Right cardiac atrium (tissue), 5 donors: ENCODE measurements at places on chromosomes 3 and 15. TPM values are rescaled to one million over a fixed set of nuclear protein-coding genes. Genes with fewer than 3 reads are reported as not detected.

GRCh38 chr3:186162221-186162620, 53.3 kb upstream of the ETV5 start:
- DNase-seq = no peak

DNA sequence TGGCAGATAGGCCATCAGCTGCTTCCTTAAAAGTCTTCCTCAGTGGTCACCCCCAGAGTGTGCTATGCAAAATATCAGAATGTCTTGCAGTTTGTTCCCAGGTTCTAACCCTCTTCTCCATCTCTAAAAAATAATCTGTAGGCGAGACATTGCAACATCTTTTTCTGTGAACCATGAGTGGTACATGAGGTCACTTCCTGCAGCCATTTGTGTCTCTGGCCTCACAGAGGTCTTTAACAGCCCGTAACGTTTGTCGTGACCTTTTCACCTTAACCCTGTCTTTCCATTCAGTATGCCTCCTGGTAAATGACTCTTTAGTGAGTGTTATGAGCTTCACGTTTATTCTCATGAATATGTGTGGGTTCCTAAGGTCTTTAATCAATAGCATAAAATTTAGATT, 145.4 kb downstream of the KLHL25 start:
- no peak for DNase-seq

DNA sequence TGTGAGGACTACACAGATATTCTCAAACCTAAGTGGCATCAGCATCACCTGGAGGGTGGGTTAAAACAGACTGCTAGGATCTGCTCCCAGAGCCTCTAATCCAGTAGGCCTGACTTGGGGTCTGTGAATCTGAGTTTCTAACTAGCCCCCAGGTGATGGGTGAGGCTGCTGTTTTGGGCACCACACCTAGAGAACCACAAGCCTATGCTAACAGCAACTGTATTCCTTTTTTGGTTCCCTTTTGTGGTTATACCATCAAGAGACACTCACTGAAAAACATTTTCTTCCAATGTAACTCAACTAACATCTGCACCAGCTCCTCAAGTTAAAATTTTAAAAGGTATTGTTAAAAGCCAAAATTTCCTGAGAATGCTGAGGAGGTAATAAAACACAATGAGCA, 16.0 kb downstream of the WDR82 start:
- DNase-seq = no peak

GRCh38 chr15:25880411-25880810, 17.3 kb upstream of the ATP10A start:
- no peak for DNase-seq

DNA sequence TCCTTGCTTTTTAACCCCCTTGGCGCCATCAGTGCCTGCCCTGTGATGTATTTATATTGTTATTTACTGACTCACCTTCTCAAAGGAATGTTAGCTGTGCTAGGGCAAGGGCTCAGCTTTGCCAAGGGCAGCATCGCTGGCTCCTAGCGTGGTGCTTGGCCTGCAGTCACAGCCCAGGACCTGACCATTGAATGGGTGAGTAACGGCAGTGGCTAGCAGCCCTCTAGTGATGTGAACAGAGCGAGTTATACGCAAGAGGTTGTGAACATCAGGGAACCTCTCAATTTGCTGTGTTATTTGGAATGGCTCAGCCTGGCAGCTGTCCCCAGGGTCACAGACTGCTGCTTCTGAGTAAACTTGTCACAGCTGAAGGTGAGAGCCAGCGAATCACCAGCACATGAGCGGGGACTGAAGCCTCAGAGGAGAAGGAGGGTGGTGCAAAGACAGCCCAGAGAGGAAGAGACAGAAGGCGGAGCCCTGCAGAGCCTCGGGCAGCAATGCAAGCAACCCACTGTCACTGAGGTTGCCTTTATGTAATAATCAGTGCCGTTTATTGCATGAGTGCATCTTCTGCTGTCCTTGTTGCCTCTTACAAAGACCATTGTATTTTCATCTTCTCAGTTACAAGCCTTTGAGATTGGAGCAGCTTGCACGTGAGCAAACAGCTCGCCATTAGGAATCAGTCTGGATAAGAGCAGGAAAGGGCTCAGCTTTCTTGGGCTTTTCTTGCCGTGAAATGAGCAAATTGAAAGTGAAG, 158.3 kb downstream of the SLCO3A1 start:
- DNase-seq = peak; percentile 46

GRCh38 chr3:172261054-172261453, 187.2 kb downstream of the GHSR start:
- DNase-seq = no peak

Gene NUP210
- 5.9 TPM for total RNA-seq

Gene GOLGA8T
- total RNA-seq = 2.6 TPM

DNA sequence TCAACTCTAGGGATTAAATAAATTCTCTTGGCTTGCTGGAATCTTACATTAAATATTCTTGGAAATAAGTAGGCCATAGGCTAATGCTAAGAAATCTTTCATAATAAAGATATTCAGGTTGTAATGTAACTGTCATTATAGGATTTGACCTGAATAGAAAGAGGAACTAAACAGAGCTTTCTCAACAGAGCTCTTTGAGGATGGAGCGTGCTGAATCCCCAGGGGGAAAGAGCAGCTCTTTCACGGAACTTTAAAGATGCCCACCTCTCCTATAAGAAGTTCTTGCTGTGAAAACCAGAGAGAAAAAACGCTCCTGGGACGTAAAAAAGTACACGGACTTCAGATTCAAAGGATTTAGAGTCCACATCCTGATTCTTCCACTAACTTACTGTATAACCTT, 77.9 kb downstream of the NTRK3 start:
- no peak for DNase-seq
